ENCODE measurements at places on chromosomes 16 and 17.

DNA sequence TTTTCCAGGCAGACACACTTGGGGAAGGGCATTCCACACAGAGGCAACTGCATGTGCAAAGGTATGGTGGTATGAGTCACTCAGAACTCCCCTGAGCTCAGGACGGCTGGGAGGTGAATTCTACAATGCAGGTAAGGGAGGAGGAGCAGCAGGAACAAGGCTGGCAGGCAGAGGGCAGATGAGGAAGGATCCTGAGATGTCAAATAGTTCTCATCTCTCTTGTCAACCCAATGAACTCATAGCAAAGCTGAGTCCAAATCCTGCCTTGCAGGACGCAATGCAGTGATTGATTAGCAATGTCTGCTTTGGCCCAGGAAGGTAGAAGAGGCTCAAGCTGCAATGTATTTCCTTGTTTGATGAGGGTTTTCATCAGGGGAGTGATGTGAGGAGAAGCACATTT, 243.5 kb downstream of the XYLT1 start:
- no peak for DNase-seq

GRCh38 chr17:8706431-8706830, 38.2 kb downstream of the CCDC42 start:
- no peak for DNase-seq

GRCh38 chr17:45414990-45415881, 17.4 kb downstream of the ARHGAP27 start:
- no peak for DNase-seq

DNA sequence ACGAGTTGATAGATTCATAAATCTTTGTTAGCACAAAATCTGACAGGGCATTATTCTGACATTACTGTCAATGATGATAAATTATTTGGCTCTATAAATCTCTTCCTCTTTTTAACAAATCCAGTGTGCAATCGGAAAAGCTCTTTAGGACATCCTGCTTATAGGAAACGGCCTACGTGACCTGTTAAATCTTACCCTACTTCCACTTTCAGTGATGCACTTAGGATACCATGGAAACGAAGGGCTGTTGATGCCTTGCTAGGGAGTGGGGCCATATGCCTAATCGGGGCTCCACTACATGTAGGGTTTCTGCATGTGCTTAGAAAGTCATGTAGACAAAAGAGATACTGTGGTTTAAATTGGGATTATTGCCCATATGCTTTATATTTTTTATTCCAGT, 27.2 kb downstream of the ZNF594 start:
- DNase-seq, result no peak

GRCh38 chr16:2383501-2383900, 43.0 kb upstream of the ABCA3 start:
- DNase-seq, result no peak

- DNase-seq, result no peak
Observed at GRCh38 chr17:38429476-38430100, 1.3 kb downstream of the ARHGAP23 start.

DNA sequence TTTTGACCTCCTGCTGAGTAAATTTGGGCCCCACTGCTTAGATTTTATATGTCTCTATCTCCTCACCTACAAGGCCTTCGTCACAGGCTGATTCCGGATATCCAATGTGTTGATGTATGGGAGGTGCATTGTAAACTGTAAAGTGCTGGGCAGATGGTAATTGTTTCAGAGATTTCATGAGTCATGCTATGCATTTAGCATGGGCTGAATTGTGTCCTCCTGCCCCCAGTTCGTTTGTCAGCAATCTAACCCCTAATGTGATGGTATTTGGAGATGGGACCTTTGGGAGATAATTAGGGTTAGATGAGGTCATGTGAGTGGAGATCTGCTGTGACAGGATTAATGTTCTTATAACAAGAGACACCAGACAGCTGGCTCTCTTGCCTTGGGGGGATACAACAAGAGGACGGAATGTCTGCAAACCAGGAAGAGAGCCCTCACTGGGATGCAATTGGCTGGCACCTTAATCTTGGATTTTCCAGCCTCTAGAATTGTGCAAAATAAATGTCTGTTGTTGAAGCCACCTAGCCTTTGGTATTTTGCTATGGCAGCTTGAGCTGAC, 101.8 kb upstream of the NLRP1 start:
- no peak for DNase-seq

DNA sequence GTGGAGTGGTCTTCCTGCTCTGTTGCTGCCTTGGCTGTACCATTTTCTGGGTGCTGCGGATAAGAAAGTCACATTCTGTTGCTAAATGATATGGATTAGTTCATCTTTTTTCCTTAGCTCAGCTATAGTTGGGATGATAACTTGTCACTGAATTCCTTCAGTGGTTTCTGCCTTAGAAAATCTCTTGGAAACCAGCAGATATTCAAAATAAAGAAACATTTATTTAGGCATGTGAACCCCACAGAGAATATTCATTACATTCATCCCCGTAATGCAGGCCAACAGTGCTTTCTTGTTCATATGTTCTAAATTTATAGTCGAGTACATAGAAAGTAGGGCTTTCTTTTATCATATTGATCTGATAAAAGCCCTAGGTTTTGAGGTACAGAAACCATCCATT, 151.3 kb downstream of the CYB561 start:
- no peak for DNase-seq

DNA sequence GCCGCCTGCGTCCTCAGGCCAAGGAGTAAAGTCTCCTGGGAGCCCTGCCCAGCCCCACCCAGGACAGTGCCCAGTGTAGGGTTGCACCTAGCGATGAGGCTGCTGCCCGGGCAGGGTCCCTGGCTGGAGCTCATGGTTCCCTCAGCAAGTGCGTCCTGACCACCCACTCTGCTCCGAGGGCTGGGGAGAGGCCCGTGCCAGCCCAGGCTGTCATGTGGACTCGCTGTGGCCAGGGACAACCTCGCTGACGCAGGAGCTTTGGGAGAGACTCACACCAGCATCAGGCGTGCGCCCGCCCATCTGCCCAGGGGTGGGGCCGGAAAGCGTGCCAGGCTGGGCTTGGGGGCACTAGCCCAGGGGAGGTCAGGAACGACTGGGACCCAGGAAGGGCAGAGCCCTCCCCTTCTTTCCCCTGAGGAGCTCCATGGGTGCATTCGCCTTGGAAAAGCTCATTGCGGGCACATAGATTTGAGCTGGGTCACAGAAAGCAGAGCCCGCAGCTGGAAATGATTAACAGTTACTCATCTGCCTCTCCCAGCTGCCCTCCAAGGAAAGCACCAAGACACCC, 19.7 kb downstream of the DPEP1 start:
- DNase-seq, result peak; percentile 28

DNA sequence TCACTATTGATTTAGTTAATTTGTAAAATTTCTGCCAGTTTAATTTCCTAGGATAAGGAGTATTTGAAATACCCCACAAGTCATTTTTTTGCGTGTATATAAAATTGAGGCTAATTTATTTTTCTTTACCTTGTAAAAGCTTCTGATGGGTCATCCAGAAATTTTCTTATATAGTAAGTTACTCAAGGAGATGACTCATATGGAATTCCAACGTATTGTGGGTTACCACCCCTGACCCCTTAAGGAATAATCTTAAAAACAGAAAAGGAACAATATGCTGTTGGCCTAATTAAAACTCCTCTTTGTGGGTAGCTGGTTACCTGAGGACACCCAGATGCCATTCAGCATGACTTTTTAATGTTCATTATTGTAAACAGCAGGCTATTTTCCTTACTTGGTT, 13.6 kb downstream of the HEATR6 start:
- no peak for DNase-seq

GRCh38 chr17:74779501-74779900, 3.4 kb upstream of the NAT9 start:
- DNase-seq, result no peak

DNA sequence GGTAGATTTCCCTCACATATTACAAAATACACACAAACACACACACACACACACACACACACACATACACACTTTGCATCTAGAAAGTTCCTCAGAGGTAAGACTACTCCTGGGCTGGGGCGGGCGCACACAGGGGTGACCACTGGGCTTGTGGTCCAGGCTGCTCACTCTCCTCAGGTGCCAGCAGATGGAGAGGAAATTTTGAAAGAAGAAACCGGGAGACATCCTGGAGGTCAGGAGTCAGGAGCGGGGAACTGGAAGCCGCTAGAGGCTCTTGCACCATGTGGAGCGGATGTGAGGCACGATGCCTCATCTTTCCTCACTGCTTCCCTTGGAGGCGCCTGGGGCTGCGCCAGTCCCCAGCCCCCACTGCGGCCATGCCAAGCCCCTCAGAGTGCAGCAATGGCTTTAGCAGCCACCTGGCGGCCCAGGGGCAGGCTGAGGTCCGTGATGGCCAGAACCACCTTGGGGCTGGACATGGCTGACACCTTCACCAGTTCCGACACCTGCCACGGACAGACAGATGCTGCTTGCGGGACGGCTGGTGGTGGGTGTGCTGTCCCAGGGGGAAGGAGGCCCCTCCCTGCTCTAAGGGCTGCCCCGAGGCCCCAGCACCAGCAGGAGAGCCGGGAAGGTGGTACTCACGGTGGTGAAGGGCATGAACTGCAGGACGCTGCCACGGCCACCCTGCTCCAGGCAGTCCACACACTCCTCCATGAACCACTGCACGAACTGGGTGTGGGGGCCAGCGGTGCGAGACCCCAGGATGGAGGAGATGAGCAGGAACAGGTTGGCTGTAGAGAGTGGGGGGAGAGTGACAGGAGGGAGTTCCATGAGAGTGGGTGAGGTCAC, 4.1 kb downstream of the CSF3 start:
- no peak for DNase-seq

- no peak for DNase-seq
Observed at GRCh38 chr17:29948448-29949215, 7.2 kb downstream of the EFCAB5 start.

- DNase-seq, result no peak
Observed at GRCh38 chr16:7550096-7550495, 217.5 kb downstream of the RBFOX1 start.

All from amniotic stem cell (primary cell).